ENCODE measurements at places on chromosomes 16 and 17.

DNA sequence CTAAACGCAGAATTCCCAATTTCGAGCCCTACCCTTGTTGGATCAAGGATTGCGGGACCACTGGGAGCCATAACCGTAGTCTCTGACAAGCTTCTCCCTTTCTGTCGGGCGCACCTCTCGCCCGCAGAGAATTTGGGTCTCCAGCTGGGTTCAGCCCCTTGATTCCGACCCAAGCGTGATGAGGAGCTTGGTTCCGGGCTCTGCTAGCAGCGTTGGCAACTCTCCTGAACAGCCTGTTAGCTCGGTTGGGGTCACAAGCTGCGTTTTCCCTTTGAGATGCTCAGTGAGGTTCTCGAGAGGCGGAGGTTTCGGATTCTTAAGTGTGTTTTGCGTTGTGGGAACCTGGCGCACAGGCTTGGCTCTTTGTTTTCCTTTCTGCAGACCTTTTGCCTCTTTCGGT, 655 bp downstream of the ATXN1L start:
- DNase-seq: no peak

DNA sequence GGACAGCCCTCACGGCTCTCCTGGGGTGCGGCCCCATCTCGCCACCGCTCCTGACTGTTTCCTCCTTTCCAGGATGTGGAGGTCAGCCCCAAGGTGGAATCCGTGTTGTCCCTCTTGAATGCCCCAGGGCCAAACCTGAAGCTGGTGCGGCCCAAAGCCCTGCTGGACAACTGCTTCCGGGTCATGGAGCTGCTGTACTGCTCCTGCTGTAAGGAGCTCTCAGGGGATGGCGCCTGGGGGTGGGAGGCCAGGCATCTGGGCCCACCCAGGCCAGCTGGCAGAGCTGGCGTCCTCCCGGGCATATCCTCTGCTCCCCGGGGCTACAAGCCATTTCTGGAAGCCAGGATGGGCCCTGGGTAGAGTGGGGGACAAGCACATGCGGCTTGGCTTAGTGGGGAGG, 13.2 kb downstream of the IL34 start:
- DNase-seq: no peak

- no peak for DNase-seq
Observed at GRCh38 chr17:69588827-69589239, 174.3 kb downstream of the MAP2K6 start.

DNA sequence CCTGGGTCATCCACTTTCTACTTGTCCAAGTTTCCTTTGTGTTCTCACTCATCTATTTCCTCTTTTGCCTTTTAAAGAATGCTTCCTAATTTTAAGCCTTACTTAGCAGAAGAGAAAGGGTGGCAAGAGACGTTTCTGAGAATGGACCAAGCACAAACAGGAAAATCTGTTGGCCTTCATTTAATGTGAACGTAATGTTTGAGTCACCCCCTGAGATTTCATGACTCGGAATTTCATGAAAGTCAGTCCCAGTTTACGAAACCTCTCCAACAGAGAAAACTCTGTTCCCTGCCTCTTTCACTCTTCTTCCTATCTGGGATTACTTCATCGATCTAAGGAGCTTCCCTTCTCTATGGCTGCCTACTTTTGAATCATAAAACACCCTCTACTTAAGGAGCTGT, at the start of gene CD300E:
Gene CD300E, minus strand, starts transcription at position 46 of the 401 bp plus-strand sequence. CDS start 117 bp downstream, outside the sequence.
- DNase-seq: no peak

- no peak for DNase-seq
Observed at GRCh38 chr16:27239906-27240655, 28.5 kb downstream of the NSMCE1 start.

DNA sequence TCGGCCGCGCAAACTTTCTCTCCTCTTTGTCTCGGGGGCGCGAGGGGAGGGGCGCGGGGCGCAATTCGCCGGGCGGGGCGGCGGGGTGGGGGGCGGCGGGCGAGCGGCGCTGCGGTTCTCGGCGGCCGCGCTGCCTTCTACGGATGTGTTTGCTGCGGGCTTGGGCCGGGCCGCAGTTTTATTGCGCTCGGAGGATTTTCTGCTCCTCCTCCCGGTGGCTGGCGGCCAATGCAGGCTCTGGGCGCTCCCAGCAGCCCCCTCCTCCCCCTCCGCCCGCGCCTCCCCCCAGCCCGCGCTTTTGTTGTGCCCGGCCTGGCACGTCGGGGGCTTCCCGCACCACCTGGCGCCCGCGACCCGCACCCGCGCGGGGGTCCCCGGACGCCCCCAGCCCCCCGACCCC, at the start of gene TIMP2:
Gene TIMP2, minus strand, starts transcription at position 154 of the 400 bp plus-strand sequence. CDS start 299 bp downstream, outside the sequence.
- peak; percentile 49 for DNase-seq

GRCh38 chr16:79213214-79213613, 387.3 kb downstream of the MAF start:
- DNase-seq: no peak

DNA sequence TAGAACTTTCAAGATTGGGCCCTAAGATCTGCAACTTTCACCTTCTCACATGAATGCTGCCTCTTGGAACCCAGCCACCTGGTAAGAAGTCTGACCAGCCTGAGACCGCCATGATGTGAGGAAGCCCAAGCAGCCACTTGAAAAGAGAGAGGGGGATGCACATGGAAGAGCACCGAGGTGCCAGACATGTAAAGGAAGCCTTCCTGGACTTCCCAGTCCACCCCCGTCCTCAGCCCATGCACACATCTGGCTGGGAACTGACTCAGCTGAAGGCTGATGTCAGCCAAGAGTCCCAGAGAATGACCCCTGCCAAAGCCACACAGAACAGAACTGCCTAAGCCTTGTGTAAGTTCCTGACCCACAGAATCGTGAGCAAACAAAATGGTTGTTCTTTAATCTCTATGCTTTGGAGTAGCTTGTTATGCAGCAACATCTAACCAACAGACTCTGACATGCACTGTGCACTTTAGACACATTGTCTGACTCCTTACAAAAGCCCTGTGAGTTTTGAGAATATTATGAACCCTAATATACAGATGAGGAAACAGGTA, 86.7 kb downstream of the RMI2 start:
- no peak for DNase-seq

GRCh38 chr17:65762973-65763372, 201.5 kb upstream of the AXIN2 start:
- DNase-seq: no peak

GRCh38 chr16:78133919-78134318, 34.5 kb downstream of the WWOX start:
- no peak for DNase-seq

- DNase-seq: no peak
Observed at GRCh38 chr16:49675413-49675812, 180.5 kb downstream of the ZNF423 start.

- no peak for DNase-seq
Observed at GRCh38 chr16:14017886-14018285, 53.2 kb upstream of the MRTFB start.

DNA sequence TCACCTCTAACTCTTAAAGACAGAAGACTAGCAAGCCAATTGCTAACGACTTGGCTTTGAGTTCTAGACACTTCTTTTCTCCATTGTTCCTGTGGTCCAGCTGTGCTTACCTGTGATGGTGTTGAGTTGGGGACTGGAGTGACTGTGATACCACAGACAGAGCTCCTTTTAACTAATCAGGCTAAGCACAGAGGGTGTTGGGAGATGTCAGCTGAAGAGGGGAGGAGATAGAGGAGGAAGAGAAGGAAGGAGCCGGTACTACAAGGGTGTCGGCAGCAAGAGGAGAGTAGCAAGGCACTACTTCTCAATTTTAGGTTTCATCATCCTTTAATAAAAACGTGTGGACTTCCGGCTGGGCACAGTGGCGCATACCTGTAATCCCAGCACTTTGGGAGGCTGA, 5.1 kb upstream of the MYO1D start:
- no peak for DNase-seq

DNA sequence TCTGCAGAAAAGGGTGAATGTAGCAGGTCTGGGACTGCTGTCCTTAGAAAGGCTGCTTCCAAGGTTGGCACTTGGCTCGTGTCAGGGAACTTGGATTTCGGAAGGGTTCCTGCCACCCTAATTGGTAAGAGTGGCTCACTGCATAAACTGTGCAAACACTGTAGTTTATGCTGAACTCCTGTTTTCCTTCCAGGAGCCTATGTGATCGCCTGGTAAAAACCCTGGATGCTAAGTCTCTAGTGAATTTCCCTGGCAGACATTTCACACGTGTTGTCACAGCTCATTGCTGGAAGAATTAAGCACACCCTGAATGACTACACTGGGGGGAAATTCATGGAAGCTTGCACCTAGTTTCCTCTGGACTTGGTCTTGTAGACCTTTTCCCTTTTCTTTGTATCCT, 140.1 kb downstream of the SPECC1 start:
- DNase-seq: no peak

- no peak for DNase-seq
Observed at GRCh38 chr17:78677303-78678221, 100.4 kb upstream of the DNAH17 start.

DNA sequence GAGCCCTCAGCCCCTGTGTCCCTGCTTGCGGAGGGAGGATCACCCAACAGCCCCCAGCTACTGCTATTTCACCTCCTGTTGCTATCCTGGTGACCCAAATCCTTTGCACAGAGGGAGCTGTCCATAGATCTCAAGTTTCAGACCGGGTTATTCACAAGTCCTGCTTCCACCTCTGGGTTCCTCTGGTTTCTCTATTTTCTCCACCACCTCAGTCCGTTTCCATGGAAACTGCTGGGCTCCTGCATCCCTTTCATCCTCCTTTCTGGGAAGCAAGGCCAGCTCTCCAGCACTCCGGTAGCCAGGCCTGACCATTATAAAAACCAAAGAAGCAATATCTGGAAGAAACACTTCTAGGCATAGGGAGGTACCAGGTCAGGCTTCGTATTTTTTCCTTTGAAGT, 4.8 kb upstream of the CALB2 start:
- no peak for DNase-seq

DNA sequence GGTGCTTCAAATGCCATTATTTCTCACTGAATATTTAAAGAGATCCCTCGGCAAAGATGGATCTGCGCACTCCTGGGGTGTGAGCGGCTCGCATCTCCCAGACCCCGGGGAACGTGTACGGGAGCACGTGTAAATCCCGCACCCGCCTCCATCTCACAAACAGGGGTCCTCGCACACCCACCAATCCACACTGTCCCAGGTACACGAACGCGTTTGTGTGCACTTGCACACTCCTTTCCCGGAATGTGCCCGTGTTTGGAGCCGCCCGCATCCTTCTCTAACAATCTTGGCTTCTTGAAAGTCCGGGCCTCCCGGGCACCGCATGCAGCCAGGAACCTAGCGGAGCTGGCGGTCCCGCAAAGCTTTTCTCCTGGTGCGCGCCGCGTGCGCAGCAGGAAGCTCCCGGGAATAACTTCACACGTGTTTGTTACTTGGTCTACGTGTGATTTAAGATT, 2.5 kb upstream of the SALL1 start:
- no peak for DNase-seq

DNA sequence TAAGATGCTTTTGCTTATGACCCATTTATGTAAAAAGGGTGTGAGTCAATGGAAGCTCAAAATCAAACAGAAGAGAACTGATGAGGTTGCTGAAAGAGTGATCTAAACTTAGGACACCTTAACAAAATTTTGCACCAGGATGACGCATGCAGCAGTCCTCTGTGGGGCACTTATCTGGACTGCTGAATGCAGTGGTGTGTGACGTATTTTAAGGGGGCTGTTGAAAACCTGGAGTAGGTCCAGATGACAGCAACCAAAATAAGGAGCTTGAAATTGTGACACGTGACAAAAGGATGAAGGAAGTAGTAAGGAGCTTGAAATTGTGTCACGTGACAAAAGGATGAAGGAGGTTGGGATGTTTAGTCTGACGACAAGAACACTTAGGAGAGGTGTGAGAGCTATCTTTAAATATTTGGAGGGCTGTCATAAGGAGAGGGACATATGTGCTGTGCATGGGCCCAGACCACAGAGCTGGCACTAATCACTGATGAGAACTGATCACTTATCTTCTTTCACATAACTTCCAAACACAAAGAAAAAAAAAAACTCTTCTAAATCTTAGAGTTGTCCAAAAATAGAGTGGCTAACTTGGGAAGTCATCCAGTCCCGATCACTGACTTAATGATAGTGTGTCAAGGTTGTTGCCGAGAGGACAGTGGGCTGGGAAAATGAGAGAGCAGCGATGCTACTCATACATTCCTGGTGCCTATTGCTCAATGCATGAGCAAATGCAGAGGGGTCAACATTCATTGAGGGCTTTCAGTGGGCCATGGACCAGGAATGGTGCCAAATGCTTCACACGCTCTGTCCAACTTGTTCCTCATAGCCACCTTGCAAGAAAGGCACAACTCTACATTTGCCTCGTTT, 264.2 kb upstream of the ZFHX3 start:
- DNase-seq: no peak

- no peak for DNase-seq
Observed at GRCh38 chr16:57159447-57159846, 26.4 kb downstream of the PSME3IP1 start.

- no peak for DNase-seq
Observed at GRCh38 chr17:55748841-55749240, 2.0 kb upstream of the PCTP start.

- no peak for DNase-seq
Observed at GRCh38 chr17:63840591-63841349, 1.7 kb downstream of the SMARCD2 start.

GRCh38 chr17:66560691-66561090, 258.3 kb downstream of the PRKCA start:
- DNase-seq: no peak

DNA sequence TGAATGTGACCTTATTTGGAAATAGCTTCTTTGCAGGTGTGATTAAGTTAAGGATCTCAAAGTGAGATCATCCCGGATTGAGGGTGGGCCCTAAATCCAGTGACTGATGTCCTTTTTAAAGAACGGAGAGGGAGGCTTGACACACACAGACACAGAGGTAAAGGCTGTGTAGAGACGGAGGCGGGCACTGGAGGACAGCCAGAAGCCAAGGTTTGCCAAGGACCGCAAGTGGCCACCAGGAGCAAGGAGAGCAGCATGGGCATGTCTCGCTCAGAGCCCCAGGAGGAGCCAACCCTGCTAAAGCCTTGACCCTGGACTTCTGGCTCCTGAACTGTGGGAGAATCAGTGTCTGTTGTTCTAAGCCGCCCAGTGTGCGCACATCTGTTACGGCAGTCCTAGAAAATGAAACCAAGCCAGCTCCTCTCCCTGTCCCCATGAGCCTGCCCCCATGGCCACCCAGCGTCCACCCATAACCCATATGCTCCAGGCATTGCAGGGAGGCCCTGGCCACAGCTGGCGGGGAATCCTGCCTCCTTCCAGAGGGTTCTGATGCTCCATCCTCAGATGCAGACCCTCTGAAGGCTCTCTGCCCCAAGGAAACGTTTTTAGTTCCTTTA, 15.2 kb downstream of the CNGB1 start:
- no peak for DNase-seq

DNA sequence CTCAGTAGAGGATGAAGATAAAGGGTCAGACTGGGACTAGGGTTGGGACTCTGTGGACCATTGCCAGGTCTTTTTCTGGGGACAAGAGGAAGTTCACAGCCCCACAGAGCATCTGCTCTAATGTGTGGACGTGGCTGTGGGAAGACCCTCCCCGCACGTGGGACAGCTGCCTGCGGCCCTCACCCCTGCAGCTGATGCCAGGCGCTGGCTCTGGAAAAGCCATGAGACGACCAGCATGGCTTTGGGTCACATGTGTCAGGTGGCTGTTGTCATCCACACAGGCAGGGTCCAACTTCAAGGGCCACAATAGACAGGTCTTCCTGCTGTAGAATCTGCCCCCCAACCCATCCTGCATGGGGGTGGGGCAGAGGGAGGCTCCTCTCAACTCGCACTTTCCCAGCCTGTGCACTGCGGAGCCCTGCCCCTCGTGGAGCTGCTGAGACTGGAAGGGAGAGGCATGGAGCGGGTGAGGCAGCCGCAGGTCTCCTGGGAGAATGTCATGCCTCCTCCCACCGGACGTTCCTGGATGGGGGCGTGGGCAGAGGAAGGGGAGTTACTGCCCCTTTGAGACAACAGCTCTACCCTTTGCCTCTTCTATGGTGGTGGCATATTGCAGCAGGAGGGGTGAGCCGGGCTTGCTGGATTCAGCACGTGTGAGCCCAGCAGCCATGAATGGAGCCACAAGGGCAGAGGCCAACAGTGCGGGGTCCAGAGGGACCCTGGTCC, 53.4 kb downstream of the PIMREG start:
- DNase-seq: no peak
